H7 (cell line): ENCODE measurements at places on chromosomes 12 and 14.
A peak's percentile ranks its signal among the peaks of the same experiment; 100 is the strongest.

DNA sequence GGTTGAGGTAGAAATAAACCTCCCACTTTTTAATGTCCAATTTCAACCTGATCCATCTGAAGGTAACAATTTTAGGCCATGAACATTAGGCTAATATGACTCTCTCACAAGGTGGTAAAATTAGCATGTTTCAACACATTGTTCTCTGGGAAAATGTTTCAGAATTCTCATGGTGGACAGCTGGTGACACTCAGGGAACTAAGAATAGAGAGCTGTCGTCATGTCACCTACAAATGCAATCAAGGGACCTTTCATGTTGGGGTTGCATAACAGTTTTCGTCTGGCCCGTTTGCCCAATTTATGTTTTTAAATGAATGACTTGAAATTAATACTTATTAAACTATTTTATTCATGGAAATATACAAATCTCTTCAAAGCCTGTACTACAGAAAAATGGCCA lies 180.7 kb upstream of the PRICKLE1 start:
- DNase-seq = no peak

- no peak for DNase-seq
These were observed 258.4 kb downstream of the CACNA1C start for GRCh38 chr12:2311020-2311778.

DNA sequence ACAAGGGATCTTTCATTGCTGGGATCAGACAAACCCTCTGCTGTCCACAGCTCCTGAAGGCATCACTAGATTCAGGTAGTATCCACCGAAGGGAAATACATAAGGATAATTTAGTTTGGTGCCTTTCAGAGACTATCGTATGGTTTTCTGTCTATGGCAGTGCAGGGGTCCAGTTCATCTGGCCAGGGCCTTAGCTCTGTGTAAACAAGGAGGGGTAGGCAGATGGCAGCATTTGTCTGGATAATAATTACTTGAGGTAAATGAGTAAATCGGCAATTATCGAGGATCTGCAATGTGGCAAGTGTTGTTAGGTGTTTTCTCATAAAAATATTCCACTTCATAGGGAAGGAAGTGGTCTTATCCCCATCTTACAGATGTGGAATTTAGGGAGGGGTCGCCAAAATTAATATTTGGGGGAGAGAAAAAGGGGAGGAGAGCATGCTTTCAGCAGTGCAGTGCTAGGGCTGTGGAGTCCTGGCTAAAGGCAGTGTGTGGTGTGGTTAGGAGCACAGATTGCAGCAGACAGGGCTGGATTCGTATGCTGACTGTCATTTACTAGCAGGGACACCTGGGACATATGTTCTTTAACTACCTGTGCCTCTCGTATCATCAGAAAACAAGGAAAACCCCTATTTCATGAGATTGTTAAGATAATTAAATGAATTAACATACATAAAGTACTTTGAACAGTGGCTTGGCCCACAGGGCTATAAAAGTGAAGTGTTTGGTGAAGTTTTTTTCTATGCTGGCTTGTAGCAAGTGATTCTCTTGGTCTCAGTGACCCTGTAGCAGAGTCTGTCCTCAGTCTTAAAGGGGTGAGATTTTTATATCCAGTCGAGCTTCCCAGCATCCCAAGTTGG lies 27.1 kb downstream of the RASSF8 start:
- DNase-seq = no peak

- DNase-seq = no peak
These were observed 76.2 kb upstream of the RASSF8 start for GRCh38 chr12:25882266-25882665.

DNA sequence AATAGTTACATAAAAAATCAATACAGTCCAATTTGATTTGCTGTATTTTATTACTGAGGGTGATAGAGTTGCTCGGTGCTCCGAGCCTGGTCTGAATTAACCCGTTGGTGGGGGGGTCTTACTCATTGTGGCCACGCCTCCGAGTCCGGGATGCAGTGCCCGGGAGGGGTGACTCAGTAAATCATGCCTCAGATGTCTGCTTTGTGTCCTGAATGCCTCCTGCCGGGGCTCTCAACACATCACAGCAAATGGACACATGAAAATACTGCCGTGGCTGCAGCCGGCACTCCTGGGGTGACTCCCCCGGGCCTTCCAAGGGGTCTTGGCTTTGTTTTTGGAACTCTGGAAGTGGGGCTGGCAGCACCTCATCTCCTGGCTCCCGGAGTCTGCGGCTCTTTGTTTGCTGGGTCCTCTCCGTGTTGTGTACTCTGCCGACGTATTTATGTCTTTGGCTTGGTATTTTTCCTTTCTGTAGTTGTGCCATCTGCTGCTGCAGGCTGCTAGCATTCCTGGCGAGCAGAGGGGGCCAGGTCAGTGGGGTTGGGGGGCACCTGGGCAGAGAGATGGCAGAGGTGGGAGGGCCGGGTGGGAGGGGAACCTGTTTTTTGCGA lies 129.0 kb downstream of the AACS start:
- DNase-seq = peak; percentile 77

- DNase-seq = peak; percentile 66
These were observed 64.1 kb upstream of the PPP4R3A start for GRCh38 chr14:91573894-91574837.

GRCh38 chr12:89709995-89710872 lies 1.6 kb upstream of the ATP2B1 start:
- no peak for DNase-seq

DNA sequence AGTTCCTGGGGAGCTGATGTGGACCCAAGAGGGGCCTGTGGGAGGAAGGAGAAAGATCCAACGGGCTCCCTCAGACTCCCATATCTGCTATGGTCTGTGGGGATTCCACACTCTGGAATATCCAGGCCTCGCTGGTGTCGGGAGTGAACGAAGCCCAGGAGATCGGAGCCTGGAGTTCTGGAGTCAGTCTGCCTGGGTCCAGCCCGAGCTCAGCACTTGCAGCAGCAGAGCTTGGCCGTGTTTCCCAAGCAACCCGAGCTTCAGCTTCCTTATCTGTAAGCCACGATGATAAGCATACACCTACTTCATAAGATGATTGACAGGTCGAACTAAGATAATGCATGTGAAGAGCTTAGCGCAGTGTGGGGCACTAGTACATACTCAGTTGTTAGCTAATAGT lies 10.1 kb downstream of the LTBP2 start:
- DNase-seq = no peak

DNA sequence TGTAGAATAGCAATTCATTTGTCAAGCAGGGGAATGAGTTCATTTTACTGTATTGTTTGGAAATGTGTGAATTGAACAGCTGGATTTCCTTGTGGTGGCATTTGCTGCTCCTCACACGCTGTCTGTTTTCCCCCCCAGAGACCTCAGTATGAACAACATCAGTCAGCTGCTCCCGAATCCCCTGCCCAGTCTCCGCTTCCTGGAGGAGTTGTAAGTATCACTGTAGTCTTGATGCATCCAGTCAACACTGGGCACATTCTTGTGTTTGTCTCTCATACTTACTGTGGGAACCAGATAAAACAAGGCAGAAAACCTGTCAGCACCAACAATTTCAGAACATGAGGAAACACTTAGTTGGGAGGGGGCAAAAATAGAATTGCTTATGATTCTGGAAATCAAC lies 64.9 kb downstream of the LGR5 start:
- no peak for DNase-seq

DNA sequence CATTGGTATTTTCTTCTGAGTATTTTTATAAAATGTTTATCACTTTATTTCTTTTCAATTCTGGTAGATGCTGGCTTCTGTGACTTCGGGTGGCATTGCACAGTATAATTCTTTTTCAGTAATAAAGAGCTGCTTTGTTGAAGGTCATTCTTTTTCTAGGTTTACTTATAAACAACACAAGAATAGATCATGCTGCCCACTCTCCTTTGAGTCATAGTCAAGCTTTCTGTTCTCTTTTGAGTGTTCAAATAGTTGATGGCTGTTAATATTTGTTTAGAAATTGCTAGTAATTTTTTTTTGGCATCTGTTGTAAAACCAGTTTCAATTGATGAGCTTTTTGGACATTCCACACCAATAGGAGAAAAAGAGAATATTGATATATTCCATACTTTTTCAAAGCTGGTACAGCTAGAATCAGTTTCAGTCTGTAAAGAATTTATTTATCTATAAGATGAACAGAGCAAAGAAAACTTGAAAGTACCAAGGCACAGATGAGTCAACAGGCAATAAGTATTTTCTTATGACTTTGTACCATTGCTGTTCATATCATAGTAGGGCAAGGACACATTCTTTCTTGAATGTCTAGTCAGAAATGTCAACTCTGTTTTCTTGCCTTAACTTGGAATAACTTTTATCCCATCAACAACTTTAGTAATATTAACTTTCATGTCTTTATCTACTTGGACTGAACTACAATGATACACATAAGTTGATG lies 513.0 kb upstream of the SEL1L start:
- no peak for DNase-seq

GRCh38 chr12:2380946-2381345 lies 328.2 kb downstream of the CACNA1C start:
- DNase-seq = no peak

GRCh38 chr14:79549515-79549914 lies 661.8 kb downstream of the DIO2 start:
- DNase-seq = no peak

DNA sequence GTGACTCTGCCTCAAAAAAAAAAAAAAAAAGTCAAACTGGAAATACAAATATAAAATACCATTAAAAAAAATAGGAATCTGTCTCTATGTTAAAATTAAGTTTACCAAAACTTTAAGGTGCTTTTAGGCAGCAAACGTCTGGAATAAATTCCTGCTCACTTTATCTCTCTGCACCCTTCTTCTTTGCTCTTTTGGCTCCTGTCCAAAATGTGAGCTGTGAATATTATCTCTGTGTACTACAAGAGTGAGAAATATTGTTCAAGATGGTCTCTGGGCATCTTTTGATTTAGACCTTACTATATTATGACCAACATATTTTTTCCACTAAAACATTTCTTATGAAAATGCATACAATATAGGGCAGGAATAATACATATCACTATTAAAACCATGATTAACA lies 63.7 kb downstream of the PUS7L start:
- no peak for DNase-seq

DNA sequence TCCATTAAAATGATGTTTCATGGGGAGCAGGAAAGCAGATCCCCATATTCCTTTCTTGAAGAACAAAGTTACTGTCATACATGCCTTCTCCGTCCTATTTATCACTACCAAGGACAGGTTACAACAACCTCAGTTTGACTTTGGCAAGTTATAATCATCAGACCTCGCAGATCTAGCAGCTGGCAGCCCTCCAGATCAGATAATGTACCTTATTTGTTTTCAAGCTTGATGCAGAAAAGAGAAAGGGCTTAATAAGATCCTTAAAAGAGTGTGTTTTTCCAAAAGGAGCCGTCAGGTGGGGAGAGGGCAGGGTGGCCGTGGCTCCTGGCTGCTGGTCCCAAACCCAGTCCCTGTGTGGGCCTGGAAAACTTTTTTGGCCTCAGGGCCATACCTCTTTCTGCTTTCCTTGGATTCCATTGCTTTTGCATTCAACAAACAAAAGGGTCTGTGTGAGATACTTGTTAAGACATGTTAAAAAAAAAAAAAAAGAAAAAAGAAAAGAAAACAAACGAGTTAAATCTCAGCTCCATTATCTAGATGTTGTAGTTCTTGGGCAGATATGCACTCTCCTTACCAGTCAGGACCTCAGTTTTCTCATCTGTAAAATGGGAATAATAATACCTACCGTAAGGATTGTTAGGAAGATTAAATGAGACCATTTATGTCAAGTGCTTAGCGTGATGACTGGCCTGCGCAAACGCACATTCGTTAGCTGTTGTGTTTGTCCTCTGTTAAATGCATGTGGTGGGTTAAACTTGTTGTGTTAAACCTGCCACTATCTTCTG lies 64.6 kb downstream of the B4GALNT3 start:
- DNase-seq = no peak

DNA sequence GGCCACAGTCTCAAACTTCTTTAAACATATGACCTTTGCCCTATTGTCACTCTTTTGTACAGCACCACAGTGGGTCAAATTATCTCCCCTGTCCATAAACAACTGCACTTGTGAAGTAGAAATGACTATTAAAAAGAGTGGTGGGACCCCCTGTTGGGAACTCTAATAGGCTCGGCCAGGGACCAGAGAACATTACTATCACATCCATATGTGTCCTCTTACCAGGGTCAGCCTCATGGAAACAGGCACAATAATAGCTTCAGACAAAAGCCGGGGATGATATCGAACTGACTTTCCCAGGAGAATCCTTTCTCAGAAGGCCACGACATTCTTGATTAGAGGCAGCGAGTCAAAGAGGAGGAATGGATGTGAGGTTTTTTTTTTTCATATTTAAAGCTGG lies 96.6 kb downstream of the NKX2-1 start:
- DNase-seq = no peak

DNA sequence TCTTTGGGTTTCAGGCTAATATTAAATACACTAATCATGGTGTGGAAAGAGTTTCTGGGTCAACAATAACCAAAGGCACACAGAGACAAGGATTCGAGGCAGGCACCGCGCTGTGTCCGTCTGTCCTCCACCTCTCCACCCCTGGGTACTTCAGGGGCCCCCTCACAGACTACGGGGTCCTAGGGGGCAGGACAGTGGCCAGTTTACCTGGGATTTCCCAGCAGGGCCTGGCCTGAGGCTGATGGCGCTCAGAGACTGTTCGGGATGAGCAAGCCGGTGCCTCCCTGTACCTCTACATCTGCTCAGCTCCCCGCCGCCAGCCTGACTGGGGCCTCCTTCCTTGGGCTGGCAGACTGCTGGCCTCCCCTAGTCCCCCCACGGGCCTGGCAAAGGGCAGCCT lies 18.1 kb upstream of the EIF5 start:
- peak; percentile 35 for DNase-seq

DNA sequence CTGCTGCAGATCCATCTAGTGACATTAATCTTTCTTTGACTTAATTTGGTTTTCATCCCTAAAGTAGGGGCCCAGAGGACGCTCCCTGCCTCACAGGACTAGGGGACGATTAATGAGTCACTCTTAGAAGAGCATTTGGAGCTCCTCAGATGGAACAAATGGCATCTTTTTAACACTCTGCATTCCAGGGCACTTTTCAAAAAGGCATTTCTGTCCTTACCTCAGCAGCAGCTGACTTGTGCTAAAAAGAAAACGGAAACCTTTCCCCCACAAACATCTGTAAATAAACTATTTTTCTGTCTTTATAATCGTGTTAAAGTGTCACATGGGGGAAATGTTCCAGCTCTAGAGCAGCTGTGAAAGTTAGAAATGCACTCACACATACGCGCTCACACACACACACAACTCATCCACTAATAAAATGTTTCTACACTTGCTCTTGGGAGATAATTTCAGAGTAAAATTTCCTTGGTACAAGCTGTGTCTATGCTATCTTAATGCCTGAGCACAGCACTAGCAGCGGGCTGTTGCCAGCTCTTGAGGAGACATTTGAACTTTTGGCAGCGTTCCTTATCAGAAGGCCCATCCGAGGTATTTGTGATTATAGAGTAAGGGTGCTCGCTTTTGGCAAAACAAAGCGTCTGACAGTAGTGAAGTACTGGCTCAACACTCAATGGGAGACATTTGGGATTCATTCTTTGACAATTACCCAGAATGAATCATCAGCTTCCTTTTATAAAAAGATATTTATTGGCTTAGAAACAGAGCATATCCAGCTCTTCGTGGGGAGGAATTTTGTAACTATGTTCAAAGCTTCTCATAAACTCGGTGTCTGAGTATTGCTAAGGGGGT lies 141.3 kb downstream of the PLXNC1 start:
- DNase-seq = no peak
